ENCODE measurements at places on chromosomes 5 and 9. TPM values are rescaled to one million over a fixed set of nuclear protein-coding genes. Genes with fewer than 3 reads are reported as not detected.

The GHR gene
- 1.5 TPM for total RNA-seq

The RNF130 gene
- 45.2 TPM for total RNA-seq

The PCSK5 gene
- 4.9 TPM for total RNA-seq

The ARID3C gene
- total RNA-seq: not detected

The TMEM267 gene
- 10.6 TPM for total RNA-seq

The ANGPTL2 gene
- 14.1 TPM for total RNA-seq

The FBN2 gene
- total RNA-seq: 1.7 TPM

The RXFP3 gene
- total RNA-seq: not detected

The ELAVL2 gene
- total RNA-seq: 1.1 TPM

The ZFP37 gene
- 0.60 TPM for total RNA-seq

The WNT8A gene
- not detected for total RNA-seq

The OGN gene
- not detected for total RNA-seq

The C9orf50 gene
- 0.47 TPM for total RNA-seq

The SCGB3A2 gene
- not detected for total RNA-seq

The GABRP gene
- 1.5 TPM for total RNA-seq

The LCN1 gene
- total RNA-seq: not detected

The SPATA31D4 gene
- not detected for total RNA-seq

The BTNL8 gene
- total RNA-seq: not detected

The BAAT gene
- total RNA-seq: not detected

The OTULIN gene
- total RNA-seq: 20.0 TPM

The SPATA31A3 gene
- not detected for total RNA-seq

The ELOVL7 gene
- 2.5 TPM for total RNA-seq

The TNPO1 gene
- total RNA-seq: 197 TPM

The NKD2 gene
- 0.25 TPM for total RNA-seq

The NOXA1 gene
- not detected for total RNA-seq

The PPP1R26 gene
- 6.1 TPM for total RNA-seq

The PCDHA10 gene
- 0.13 TPM for total RNA-seq

The PCDHGA3 gene
- 0.49 TPM for total RNA-seq

The APC gene
- total RNA-seq: 35.6 TPM

The DDX4 gene
- total RNA-seq: not detected

The PCDHGA4 gene
- total RNA-seq: 3.9 TPM

The JADE2 gene
- 25.6 TPM for total RNA-seq

The CNTFR gene
- not detected for total RNA-seq

The PAXX gene
- 65.9 TPM for total RNA-seq

The IL31RA gene
- total RNA-seq: 1.4 TPM

The MLLT3 gene
- 8.3 TPM for total RNA-seq

The MEIKIN gene
- not detected for total RNA-seq

The MARCHF6 gene
- total RNA-seq: 17.4 TPM

The SLC34A3 gene
- total RNA-seq: not detected

The ZFP2 gene
- 0.60 TPM for total RNA-seq

The ADRA1B gene
- total RNA-seq: 1.3 TPM

The NPR3 gene
- total RNA-seq: 0.05 TPM

Measured in mammary microvascular endothelial cell (primary cell).